Psoas muscle (tissue), 8 donors: ENCODE measurements at places on chromosomes 2 and 18.

- H3K36me3 ChIP-seq: no peaks in the 10 kb centered on the region
- H3K27me3 ChIP-seq: no peaks in the 10 kb centered on the region
- no peak for DNase-seq
- H3K4me1 ChIP-seq: no peaks in the 10 kb centered on the region
Measured at GRCh38 chr2:54801352-54801751, 77.9 kb downstream of the EML6 start.

DNA sequence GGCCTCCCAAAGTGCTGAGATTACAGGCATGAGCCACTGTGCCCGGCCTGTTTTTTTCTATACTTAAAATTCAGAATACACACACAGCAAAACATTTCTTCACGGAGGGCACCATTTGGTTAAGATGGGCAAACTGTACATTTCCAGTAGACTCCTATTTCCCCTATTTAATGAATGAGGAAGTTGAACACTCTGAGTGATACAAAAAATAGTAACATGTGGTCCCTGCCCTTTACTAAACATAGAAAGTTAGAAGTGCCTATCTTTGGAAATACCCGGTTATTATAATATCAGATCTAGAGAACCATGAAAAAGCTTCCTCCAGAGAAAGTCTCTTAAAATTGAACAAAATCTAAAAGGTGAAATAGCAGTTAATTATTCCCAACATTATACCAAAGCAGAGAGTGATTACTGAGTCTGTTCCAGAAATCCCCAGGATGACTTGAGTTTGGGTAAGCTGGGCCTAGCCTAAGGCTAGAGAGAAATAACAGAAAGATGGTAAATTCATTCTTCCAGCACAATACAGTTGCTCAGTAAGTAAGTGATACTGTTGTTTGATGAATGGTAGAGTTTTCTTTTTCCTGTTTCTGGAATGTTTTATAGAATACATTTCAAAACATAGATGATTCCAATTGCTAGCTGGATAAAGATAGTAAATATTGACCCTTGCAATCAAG, 23.3 kb upstream of the RMC1 start:
- H3K27me3 ChIP-seq: no peaks in the 10 kb centered on the region
- H3K4me3 ChIP-seq: no peak overlapping the region
- H3K4me1 ChIP-seq: no peaks in the 10 kb centered on the region
- peaks cover 85% of the 10 kb centered on the region for H3K36me3 ChIP-seq
- no peak overlapping the region for H3K27ac ChIP-seq

GRCh38 chr18:57131782-57132181, 15.1 kb upstream of the BOD1L2 start:
- H3K27ac ChIP-seq: no peak overlapping the region
- no peaks in the 10 kb centered on the region for H3K4me1 ChIP-seq
- no peak overlapping the region for H3K4me3 ChIP-seq
- no peaks in the 10 kb centered on the region for H3K36me3 ChIP-seq

DNA sequence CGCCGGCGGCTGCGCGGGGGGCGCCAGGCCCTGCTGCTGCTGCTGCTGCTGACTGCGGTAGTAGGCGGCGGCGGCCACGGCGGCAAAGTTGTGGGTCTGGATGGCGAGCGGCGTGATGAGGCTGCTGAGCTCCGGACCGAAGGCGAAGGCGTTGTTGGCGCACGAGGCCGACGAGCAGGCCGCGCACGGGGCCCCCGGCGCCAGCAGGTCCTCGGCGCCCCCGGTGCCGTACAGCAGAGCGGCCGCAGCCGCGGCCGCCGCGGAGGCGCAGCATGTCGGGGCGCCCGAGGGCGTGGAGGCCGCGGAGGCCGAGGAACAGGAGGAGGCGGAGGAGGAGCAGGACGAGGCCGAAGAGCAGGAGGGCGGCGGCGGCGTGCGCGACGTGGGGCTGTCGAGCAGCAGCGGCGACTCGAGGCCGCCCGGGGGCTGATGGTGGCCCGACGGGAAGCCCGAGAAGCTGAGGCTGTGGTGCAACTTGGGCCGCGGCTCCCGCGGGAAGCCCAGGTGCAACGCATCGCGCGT, 1.8 kb downstream of the ZFP36L2 start:
- H3K27me3 ChIP-seq: no peaks in the 10 kb centered on the region
- H3K4me3 ChIP-seq: peak overlapping the region; percentile 75
- peaks cover 53% of the 10 kb centered on the region for H3K4me1 ChIP-seq
- H3K27ac ChIP-seq: peak overlapping the region; percentile 91
- peak; percentile 50 for DNase-seq

- no peak overlapping the region for H3K27ac ChIP-seq
- H3K4me1 ChIP-seq: peaks cover 12% of the 10 kb centered on the region
- no peak overlapping the region for H3K4me3 ChIP-seq
- H3K36me3 ChIP-seq: no peaks in the 10 kb centered on the region
Measured at GRCh38 chr18:59067873-59068272, 71.8 kb upstream of the SEC11C start.

- no peak overlapping the region for H3K4me3 ChIP-seq
- no peaks in the 10 kb centered on the region for H3K27me3 ChIP-seq
- no peak for DNase-seq
- H3K4me1 ChIP-seq: peaks cover 18% of the 10 kb centered on the region
- no peaks in the 10 kb centered on the region for H3K36me3 ChIP-seq
Measured at GRCh38 chr2:72685638-72686213, 140.1 kb downstream of the EXOC6B start.

DNA sequence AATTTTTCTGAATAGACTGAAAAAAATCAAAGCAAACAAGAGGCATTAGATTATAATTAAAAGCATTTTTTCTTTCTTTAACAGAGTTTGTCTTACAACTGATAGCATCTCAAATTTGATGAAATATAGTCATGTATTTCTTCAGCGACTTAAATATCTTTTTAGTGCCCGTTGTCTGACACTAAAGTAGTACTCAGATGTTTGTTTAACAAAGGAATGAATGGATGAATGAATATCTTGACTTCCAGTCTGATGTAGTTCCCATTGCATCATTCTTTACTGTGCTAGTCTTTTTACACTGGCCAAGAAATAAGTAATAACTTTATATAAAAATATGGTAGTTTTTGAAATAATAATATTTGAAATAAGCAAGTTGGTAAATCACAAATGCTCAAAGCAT, 111.1 kb downstream of the TTC27 start:
- no peaks in the 10 kb centered on the region for H3K27me3 ChIP-seq
- H3K4me1 ChIP-seq: peaks cover 13% of the 10 kb centered on the region
- no peak overlapping the region for H3K27ac ChIP-seq
- no peak for DNase-seq

DNA sequence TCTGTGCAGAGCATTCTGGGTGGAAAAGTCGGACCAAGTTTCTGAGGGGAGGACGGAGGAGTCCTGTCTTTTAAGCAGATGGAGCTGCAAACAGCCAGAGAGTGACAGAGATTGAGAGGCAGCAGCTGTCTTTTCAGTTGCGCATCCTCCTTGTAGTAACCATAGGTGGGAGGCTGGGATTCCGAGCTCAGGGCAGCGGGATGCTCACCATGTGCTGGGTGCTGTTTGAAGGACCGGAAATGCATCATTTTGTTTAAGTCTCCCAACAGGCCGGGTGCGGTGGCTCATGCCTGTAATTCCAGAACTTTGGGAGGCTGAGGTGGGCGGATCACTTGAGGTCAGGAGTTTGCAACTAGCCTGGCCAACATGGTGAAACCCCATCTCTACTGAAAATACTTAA, 93.4 kb downstream of the AGAP1 start:
- DNase-seq: no peak
- H3K27me3 ChIP-seq: no peaks in the 10 kb centered on the region
- no peak overlapping the region for H3K27ac ChIP-seq
- no peak overlapping the region for H3K4me3 ChIP-seq
- no peaks in the 10 kb centered on the region for H3K36me3 ChIP-seq

DNA sequence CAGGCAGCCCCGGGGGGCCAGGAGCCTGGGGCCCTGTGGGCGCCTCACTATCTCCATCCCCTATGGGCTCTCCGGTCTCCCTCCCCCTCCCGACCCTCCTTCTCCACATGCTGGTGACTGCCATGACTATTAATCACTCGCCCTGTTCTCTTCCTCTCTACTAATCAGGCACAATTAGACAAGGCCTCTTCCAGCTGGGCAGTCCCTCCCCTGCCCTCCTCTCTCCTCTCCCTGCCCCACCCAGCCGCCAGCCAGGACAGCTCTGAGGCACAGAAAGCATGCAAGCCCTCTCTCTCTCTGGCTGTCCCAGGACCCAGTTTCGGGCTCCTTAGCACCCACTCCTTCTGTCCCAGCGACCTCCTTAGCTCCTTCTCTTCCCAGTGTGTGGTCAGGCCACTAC, 5.8 kb downstream of the ASIC4 start:
- H3K27me3 ChIP-seq: peaks cover 34% of the 10 kb centered on the region
- H3K4me3 ChIP-seq: no peak overlapping the region
- H3K36me3 ChIP-seq: no peaks in the 10 kb centered on the region
- DNase-seq: no peak
- H3K4me1 ChIP-seq: no peaks in the 10 kb centered on the region

DNA sequence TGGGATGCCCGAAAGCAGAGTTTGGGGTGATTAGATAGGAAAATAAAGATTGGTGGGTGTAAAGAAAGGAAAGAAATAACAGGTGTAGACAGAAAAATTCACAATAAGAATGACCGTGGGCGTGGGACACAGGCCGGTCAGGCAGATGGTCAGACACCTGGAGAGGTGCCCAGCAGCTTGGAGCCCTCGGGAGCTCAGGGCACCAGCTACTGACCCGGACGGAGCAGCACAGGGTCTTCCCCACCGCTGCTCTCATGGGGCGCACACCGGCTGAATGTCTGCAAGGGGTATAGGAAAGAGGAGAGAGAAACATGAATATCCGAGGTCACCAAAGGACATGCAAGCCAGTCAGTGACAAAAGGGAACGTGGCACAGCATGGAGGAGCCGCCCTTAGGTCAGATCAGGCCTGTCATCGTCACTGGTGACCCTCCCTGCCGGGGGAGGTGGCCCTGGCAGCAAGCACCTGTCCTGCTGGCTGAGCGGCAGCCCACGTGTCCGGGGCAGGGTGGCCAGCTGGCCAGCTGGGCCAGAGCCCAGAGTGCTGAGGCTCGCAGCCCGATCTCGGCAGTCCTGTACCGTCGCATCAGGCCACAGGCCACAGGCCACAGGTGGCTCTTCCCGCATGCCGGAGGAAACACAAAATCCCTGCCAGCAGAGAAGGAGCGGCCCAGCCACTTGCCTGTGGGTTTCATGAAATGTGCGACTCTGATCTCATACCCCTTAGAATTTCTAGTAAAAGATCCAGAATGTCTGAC, 112.0 kb upstream of the NDUFV2 start:
- no peak overlapping the region for H3K4me3 ChIP-seq
- peak overlapping the region; percentile 72 for H3K27ac ChIP-seq
- H3K36me3 ChIP-seq: no peaks in the 10 kb centered on the region
- no peaks in the 10 kb centered on the region for H3K27me3 ChIP-seq
- peak; percentile 91 for DNase-seq

DNA sequence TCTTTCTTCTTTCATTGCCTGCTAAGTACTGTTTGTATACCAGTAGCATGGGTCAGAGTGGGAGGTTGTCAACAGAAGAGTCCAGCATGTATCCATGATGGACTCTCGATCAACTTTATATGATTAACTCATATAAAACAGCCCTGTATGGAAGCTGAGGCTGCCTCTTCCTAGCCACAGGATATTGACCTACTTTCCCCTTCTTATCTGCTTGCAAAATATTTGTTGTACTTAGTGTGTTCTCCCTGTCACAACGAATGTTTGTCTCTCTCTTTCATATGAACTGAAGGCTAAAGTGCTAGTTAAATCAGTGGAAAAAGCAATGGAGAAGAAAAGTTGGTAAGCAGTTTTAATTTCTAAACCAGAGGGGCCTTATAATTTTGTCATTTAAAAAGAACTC, 17.8 kb downstream of the MYO1B start:
- peaks cover 8% of the 10 kb centered on the region for H3K4me1 ChIP-seq
- DNase-seq: no peak
- no peaks in the 10 kb centered on the region for H3K27me3 ChIP-seq
- H3K27ac ChIP-seq: no peak overlapping the region
- H3K4me3 ChIP-seq: no peak overlapping the region

DNA sequence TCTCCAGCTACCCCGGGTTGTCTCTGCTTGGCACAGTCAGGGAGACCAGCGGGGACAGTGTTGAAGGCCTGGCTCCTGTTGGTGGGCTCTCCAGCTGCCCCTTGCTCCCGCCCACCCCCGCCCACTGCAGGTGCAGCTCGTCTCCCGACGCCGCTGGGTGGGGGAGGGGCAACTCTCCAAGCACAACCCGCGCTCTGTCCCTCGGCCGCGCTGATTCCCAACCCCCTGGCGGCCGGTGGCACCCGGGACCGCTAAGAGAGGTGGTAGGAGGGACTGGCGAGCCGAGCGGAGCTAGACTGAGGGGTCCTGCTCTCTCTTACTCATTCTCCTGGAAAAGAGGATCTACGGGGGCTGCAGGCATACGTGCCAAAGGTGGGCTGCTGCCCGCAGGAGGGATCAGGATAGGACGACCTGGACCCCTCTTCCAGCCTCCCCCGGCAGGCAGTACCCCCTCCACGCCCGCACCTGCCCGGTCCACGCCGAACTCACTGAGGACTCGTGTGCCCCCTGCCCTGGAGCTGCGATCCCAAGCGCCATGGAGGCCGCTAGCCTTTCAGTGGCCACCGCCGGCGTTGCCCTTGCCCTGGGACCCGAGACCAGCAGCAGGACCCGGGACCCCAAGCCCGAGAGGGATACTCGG, 44.5 kb downstream of the DDX18 start:
- H3K36me3 ChIP-seq: no peaks in the 10 kb centered on the region
- H3K4me1 ChIP-seq: no peaks in the 10 kb centered on the region

DNA sequence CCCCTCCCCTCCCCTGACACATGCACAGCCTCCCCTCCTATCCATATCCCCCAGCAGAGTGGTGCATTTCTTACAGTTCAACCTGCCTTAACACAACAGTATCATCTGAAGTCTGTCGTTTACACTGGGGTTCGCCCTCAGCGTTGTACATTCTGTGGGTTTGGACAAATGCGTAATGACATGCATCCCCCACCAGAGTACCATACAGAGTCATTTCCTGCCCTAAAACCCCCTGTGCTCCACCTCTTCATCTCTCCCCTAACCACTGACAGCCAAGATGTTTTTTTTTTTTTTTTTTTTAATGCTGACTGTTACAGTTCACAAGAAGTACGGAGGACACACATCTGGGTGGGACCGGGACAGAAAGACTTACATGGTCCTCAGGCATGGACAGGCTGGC, 22.6 kb downstream of the POMC start:
- H3K4me1 ChIP-seq: no peaks in the 10 kb centered on the region
- H3K4me3 ChIP-seq: no peak overlapping the region
- H3K27ac ChIP-seq: no peak overlapping the region
- no peaks in the 10 kb centered on the region for H3K27me3 ChIP-seq
- H3K36me3 ChIP-seq: peaks cover 26% of the 10 kb centered on the region

- H3K36me3 ChIP-seq: no peaks in the 10 kb centered on the region
- no peak for DNase-seq
- H3K4me3 ChIP-seq: no peak overlapping the region
- no peak overlapping the region for H3K27ac ChIP-seq
- no peaks in the 10 kb centered on the region for H3K27me3 ChIP-seq
Measured at GRCh38 chr2:79715338-79715737, 202.5 kb downstream of the CTNNA2 start.

- H3K36me3 ChIP-seq: no peaks in the 10 kb centered on the region
- H3K27me3 ChIP-seq: no peaks in the 10 kb centered on the region
- no peak for DNase-seq
- H3K4me1 ChIP-seq: no peaks in the 10 kb centered on the region
- no peak overlapping the region for H3K27ac ChIP-seq
Measured at GRCh38 chr2:99597616-99598015, 107.8 kb upstream of the REV1 start.

GRCh38 chr2:241901500-241902351, 32.2 kb downstream of the RTP5 start:
- no peak for DNase-seq
- H3K4me3 ChIP-seq: no peak overlapping the region
- H3K27me3 ChIP-seq: peaks cover 46% of the 10 kb centered on the region
- no peaks in the 10 kb centered on the region for H3K4me1 ChIP-seq
- no peak overlapping the region for H3K27ac ChIP-seq
- H3K36me3 ChIP-seq: no peaks in the 10 kb centered on the region
